Stimulated activated CD4-positive, alpha-beta T cell treated with anti-CD3 and anti-CD28 coated beads, TNF-alpha, amount 100 ng/mL, for 1 hour (primary cell): ENCODE measurements at places on chromosomes 11 and 22.

- DNase-seq, result no peak
Observed at GRCh38 chr22:25172153-25172552, 27.5 kb upstream of the CRYBB3 start.

- no peak for DNase-seq
Observed at GRCh38 chr11:16365581-16366228, 9.4 kb upstream of the SOX6 start.

- DNase-seq, result no peak
Observed at GRCh38 chr11:32326522-32326921, 108.8 kb downstream of the WT1 start.

- no peak for DNase-seq
Observed at GRCh38 chr11:1832211-1832919, 2.4 kb upstream of the SYT8 start.

GRCh38 chr11:46603704-46604308, 10.0 kb upstream of the AMBRA1 start:
- DNase-seq, result no peak

- no peak for DNase-seq
Observed at GRCh38 chr11:63611395-63611747, 2.9 kb downstream of the PLAAT3 start.

GRCh38 chr11:73980001-73980961, 2.4 kb downstream of the UCP2 start:
- DNase-seq, result peak; percentile 68

DNA sequence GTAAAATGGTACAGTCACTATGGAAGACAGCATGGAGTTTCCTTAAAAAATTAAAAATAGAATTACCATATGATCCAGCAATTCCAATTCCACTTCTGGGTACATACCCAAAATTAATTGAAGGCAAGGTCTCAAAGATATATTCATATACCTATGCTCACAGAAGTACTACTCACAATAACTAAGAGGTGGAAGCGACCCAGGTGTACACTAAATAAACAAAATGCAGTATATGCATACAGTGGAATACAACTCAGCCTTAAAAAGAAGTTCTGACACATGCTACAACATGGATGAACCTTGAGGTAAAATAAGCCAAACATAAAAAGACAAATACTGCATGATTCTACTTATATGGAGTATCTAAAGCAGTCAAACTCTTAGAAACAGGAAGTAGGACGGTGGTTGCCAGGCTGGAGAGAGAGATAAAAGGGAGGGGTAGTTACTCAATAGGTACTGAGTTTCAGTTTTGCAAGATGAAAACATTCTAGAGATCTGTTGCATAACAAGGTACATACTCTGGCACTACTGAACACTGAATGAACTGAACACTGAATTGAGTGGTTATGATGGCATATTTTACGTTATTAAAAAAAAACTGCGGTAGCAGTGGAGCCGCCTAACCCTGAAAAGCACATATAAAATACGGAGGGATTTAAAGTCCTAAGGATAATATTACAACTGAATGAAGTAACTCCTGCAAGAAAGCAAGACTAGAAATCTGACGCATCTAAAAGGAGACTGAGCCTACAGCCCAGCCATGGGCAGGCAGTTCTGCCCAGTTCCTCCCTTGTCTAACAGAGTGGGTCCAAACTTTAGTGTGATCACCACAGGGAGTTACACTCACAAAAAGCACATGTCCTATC, 12.8 kb downstream of the DGCR2 start:
- DNase-seq, result no peak

DNA sequence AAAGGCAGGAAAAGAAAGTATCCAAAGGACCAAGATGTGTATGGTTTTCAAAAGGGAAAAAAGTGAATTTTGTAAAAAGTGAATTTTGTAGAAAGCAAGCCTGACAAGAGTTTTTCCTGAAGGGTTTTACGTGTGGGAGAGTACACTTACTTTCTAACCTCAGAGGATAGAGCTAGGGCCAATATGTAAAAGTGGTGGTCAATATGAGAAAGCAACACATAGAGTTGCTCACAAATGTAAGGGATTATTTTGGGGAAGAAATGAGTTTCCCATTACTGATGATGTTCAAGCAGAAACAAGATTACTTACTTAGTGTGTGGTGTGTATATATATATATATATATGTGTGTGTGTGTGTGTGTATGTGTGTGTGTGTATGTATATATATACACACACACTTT, 162.5 kb downstream of the SWAP70 start:
- DNase-seq, result no peak

DNA sequence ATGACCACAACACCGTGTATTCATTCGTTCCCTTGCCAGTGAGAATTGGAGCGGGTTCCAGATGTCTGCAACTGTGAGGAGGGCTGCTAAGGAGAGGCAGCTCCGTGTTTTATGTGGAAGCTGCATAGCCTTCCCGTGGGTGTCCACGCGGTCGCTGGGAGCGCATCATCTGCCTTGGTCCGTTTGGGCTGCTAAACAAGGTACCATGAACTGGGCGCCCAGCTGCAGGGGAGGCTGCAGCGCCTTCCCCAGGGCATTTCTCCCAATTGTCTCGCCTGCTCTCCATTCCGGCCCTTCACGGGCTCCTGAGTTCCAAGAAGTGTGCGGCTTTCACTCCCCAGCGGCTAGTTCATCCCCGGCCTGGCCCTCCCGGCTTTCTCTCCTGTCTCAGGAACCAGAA, 1446.4 kb downstream of the TBC1D22A start:
- no peak for DNase-seq

DNA sequence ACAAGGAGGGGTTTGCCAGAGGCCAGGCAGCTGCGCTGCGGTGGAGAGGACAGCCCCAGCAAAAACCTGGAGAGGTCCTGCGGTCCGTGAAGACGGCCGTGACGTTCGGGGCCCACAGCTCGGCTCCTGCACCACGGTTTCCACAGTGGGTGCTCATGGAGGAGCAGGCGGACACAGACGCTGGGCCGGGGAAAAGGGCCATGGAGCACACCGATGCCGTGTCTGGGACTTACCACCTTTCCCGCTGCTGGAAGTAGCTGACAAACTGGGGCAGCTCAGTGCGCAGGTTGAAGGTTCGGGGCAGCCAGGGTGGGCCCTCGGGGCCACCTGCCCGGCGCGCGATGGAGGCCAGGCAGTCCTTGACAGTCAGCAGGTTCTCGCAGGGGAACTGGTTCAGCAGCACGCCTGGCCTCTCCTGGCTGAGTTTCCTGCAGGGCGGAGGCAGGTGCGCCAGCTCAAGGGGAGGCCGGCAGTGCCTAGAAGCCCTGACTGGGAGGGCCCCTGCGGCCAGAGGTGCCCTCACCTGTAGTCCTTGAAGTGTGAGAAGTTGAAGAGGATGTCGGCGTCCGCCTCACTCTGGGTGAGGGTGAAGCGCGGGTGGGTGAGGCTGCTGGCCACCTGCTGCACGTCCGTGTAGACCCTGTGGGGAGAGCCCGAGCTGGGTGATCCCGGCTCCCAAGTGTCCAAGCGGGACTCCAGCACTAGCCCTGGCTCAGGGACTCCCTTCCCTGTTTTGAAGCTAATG, 12.8 kb downstream of the TTLL12 start:
- DNase-seq, result no peak

DNA sequence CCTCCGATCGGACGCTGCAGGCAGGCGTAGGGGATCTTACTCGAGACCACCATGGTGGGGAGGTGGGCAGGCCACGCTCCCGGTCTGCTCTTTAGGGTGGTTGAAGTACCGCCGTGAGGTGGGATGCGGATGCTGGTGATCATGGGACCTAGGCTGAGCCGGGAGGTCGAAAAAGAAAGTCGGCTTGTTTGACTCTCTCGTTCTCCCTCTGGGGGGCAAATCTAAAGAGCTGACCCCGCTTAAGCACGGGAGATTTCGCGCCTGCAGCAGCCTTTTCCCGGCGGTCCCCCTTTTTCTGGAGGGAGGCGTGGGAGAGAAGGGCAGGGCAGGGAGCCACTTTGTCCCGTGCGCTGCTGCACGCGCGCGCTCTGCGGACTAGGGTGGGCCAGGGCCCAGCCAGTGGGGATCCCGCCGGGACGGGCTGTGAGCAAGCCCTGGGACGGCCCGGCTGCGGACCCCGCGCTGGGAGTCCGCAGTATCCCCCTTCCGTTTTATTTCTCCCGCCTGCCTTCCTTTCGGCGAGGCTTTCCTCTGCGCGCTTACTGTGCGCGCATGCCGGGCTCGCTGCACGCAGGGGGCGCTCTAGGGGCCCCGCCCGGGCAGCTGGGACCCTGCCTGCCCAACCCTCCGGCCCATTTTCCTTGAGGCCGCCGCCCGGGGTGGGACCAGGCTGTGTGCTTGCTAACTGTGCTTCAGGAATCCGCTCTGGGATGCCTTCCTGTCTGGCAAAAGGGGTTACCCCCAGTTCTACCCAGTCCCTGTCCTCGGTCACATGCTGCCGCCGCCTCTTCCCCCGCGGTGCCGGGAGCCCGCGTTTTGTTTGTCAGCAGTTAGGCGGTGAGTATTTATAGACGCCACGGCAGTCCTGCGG, 81.0 kb downstream of the PRR5L start:
- DNase-seq, result peak; percentile 20

DNA sequence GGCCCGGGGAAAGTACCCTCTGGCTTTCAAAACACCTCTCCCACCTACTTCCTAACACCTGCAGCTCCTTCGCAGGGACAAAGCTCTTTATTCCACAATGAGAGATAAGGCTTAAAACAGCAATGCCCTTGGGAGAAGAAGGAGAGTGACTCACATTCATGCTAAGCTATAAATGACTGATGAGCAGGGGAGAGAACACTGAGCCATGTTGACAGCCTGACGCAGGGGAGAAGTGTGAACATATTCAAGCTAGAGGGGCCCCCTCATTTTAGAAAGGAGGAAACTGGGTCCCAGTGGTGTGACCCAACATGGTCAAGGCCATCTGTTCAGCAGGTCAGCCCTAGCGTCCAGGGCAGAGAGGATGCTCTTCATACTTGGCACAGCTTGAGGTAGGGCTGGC, 171.8 kb downstream of the DSCAML1 start:
- DNase-seq, result no peak

DNA sequence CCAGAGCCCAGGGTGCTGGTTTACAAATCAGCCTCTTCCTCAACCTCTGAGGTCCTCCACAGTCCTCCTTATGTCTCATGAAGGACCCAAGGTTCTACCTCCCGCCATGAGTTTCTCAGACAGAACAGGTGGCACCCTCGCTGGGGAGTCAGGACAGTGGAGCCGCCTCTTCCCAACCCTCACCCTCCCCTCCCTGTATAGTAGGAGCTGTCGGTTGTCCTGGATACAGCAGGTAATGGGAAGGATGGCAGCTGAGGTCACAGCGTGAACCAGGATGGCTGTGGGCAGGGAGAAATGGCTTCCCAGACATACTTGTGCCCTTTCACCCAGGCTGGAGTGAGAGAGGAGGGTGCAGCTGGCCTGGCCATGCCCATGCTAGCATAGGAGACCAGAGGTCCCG, 134.6 kb downstream of the CHST1 start:
- no peak for DNase-seq

DNA sequence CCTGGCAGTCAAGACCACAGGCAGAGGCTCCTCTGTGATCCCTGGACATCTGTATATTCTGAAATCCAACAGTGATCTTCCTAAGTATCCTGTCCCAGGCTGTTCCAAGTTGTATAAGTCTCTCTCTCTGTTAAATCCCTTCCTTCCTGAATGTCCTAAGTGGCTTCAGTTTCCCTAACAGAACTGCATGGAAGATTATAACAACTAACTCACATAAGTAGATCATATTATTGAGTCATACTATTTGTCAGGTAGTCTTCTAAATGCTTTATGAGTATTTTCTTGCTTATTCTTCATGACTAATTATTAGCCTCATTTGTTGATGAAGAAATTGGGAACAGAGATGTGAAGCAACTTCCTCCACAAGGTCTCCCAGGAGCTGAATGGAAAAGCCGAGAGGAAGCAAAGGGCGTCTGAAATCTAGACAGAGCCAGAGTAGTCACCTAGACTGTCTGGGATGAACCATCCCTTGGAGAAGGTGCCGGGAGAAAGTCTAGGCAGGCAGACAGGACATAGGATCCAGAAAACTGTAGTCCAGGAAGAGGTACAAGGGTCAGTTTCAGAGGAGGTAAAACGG, 93.2 kb upstream of the FAT3 start:
- DNase-seq, result no peak

GRCh38 chr22:28594076-28594796, 85.4 kb downstream of the TTC28 start:
- DNase-seq, result no peak

GRCh38 chr11:63214093-63214492, 29.3 kb downstream of the SLC22A25 start:
- DNase-seq, result no peak

DNA sequence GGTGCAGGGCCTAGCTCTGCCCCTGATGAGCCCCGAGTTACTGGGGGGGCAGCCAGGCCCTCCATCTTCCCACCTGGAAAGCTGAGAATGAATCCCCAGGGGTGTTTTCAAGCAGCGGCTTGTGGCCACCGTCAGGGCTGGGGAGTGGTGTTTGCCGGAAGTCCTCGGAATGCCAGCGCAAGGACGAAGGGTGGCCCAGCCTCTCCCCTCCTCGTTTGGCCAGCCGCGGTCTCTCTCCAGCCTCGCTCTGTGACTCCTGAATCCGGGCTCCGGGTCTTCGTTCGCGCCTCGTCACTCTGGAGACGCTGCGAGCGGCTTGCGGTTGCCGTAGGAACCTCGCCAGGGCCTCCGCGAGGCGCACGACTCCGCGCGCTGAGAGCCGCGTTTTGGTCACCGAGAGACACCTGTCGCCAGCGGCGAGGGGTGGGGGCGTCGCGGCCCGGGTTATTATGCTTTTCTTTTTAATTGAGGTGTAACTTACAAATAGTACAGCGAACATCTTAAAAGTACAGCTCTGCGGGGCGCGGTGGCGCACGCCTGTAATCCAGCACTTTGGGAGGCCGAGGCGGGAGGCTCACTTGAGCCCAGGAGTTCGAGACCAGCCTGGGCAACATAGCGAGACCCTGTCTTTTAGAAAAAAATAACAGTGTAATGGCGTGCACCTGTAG, 6.3 kb upstream of the KDELR3 start:
- DNase-seq, result no peak

- DNase-seq, result peak; percentile 72
Observed at GRCh38 chr11:64723117-64723906, at the start of gene NRXN2. Gene NRXN2 (minus strand): TSS chr11:64723197. CDS start chr11:64713699, 9,498 bp downstream.

- DNase-seq, result no peak
Observed at GRCh38 chr11:47083913-47084312, 92.8 kb downstream of the ARFGAP2 start.
